Activated T-helper 1 cell treated with anti-CD3 and anti-CD28 coated beads, Interleukin-12 subunit alpha, Interleukin-12 subunit beta, Interleukin-2, Interleukin-4 antibody, amounts not matched to agents 30 ng/mL and 10 ng/mL and 1 ng/mL, durations not matched to agents 14 hours and 24 hours and 36 hours (primary cell): ENCODE measurements at places on chromosomes 1 and 21. TPM values are rescaled to one million over a fixed set of nuclear protein-coding genes. Genes with fewer than 3 reads are reported as not detected.

DNA sequence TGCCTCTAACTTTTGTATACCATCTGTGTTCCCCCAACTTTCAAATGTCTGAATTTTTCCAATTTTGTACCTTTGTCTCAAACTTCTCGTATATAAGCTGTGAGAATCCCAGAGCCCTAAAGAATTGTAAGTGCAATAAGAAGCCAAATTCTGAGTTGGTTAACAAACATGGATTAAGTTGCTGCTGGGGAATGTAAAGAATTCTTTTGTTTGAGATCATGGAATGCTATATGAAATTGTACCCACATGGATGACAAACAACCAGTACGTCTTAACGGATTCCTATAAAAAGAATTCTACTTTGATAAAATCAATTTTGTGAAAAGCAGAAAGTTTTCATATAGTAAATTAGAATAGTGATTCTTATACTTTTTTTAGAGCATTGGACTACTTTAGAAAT lies 72.4 kb upstream of the CYP2J2 start:
- H3K36me3 ChIP-seq: no peaks in the 10 kb centered on the region
- peaks cover 4% of the 10 kb centered on the region for H3K27me3 ChIP-seq
- no peak for DNase-seq
- H3K4me3 ChIP-seq: no peak overlapping the region
- H3K4me1 ChIP-seq: no peaks in the 10 kb centered on the region

Gene SLC1A7
- total RNA-seq: not detected in 2 replicates

GRCh38 chr1:64479874-64480273 lies 9.9 kb downstream of the CACHD1 start:
- H3K4me1 ChIP-seq: no peaks in the 10 kb centered on the region
- no peak overlapping the region for H3K27ac ChIP-seq
- DNase-seq: no peak
- no peak overlapping the region for H3K4me3 ChIP-seq
- peaks cover 13% of the 10 kb centered on the region for H3K27me3 ChIP-seq
- no peaks in the 10 kb centered on the region for H3K36me3 ChIP-seq

Gene RPE65
- not detected in 2 replicates for total RNA-seq

Gene KRTAP21-1
- not detected in 2 replicates for total RNA-seq

GRCh38 chr1:156815961-156816422 lies 656 bp downstream of the SH2D2A start:
- H3K4me1 ChIP-seq: peaks cover 69% of the 10 kb centered on the region
- H3K27me3 ChIP-seq: no peaks in the 10 kb centered on the region
- H3K36me3 ChIP-seq: peaks cover 54% of the 10 kb centered on the region
- H3K27ac ChIP-seq: peak overlapping the region; percentile 100

Gene EPHA8
- not detected in 2 replicates for total RNA-seq
